ENCODE measurements at places on chromosomes 12 and 14. TPM values are rescaled to one million over a fixed set of nuclear protein-coding genes. Genes with fewer than 3 reads are reported as not detected.
A peak's percentile ranks its signal among the peaks of the same experiment; 100 is the strongest.

GRCh38 chr12:77594366-77594765 is 236.3 kb upstream of the NAV3 start:
- DNase-seq: no peak

GRCh38 chr14:54647378-54647777 is 80.5 kb downstream of the SAMD4A start:
- DNase-seq: no peak

DNA sequence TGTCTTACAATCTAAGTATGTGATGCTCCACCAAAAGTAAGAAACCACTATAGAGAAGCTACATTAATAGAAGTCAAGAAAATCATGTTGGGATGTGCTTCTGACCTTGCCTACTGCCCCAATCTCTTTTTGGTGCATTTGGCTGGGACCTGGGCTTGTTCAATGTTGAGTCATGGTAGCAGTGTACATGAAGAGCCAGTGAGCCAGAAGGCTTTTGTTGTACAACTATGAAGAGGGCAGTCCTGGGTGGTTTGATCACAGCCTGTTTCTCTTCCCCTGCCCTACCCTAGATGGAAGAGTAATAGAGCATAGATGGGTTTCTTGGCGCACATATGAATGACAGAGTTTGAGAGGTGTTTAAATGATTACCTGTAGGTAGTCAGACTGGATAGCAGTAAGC is 56.4 kb downstream of the UBR7 start:
- DNase-seq: no peak

DNA sequence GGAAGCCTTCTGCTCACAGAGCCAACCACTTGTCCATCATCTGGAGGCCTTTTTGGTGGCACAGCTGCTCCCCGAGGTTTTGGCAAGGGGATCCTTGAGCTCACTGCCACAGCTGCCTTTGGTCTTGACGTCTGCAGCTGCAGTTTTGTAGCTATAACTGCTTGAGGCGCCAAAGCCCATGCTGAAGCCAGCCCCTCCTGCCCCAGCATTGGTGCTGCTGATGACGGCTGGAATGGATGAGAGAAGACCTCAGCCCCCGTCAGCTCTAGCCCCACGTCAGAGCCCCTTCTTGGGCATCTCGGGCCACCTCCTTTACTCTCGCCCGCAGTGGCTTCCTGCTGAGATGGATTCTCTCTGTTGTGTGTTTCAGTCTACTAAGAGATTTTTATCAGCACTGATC is 12.3 kb upstream of the KRT74 start:
- no peak for DNase-seq

DNA sequence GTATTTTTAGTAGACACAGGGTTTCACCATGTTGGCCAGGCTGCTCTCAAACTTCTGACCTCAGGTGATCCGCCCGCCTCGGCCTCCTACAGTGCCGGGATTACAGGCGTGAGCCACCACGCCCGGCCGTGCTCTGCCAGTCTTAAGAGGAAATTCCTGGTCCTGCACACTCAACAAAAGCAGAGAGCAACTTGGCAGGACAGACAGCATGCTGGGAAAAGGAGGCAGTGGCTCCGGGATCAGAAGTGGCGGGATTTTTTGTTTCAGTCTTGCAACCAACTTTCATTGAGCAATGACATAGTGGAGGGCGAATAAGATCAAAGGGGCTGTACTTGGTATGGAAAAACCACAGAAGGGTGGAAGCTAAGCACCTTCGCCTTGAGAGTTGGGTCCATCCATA is 2.1 kb downstream of the CKAP4 start:
- DNase-seq: no peak

DNA sequence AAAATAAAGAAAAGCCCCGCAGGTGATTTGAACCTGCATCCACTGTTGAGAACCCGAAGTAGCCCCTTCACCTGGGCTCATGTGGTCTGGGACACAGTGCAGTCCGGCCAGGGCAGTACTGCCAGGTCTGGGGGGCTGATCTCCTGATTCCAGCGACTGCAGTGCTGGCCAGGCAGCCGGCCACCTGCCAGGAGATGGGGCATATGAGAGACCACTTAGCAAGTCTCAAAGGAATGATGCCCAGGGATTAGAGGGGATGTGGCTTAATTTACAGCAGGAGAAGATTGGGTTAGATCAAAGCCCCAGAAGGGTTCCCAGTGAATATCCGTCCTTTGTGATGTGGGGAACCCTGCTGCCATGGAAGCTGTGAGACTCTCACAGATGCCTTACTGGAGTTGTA is 113.3 kb downstream of the PRMT8 start:
- DNase-seq: peak; percentile 29

DNA sequence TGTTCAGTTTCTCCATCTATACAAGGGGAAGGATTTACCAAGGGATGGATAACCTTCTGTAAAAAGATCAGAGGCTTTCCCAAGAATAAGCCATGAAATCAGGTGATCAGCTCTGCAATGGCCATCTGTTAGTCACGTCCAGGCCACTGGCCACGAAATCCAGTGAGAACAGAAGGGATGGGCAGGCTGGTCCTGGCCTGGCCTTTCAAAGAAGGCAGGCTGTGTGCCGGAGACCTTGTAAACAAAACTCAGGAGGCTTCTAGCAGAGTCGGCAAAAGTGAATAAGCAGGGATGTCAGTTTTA is 68.5 kb downstream of the RNF34 start:
- peak; percentile 46 for DNase-seq

GRCh38 chr12:47556261-47557030 is 149.4 kb downstream of the RPAP3 start:
- DNase-seq: peak; percentile 35

- no peak for DNase-seq
These were observed 104.2 kb upstream of the MAP1LC3B2 start for GRCh38 chr12:116454950-116455447.

GRCh38 chr14:71365361-71365760 is 458.1 kb downstream of the PCNX1 start:
- DNase-seq: no peak

- DNase-seq: no peak
These were observed 226.2 kb downstream of the NUBPL start for GRCh38 chr14:31787377-31787776.

- peak; percentile 73 for DNase-seq
These were observed 15.3 kb downstream of the VPS37B start for GRCh38 chr12:122880668-122881067.

GRCh38 chr14:54654605-54655004 is 87.7 kb downstream of the SAMD4A start:
- DNase-seq: no peak

DNA sequence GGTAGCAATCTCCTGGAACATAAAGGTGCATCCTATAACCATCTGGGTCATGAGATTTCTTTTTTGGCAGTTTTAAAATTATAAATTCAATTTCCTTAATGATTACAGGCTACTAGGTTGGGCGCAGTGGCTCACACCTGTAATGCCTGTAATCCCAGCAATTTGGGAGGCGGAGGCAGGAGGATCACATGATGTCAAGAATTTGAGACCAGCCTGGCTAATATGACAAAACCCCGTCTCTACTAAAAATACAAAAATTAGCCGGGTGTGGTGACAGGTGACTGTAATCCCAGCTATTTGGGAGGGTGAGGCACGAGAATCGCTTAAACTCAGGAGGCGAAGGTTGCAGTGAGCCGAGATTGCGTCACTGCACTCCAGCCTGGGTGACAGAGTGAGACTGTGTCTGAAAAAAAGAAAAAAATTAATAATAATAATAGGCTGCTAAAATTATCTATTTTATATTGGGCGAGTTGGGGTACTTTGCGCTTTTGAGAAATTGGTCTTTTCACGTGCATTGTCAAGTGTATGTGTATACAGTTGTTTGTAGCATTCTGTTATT is 17.2 kb upstream of the ARF6 start:
- no peak for DNase-seq

DNA sequence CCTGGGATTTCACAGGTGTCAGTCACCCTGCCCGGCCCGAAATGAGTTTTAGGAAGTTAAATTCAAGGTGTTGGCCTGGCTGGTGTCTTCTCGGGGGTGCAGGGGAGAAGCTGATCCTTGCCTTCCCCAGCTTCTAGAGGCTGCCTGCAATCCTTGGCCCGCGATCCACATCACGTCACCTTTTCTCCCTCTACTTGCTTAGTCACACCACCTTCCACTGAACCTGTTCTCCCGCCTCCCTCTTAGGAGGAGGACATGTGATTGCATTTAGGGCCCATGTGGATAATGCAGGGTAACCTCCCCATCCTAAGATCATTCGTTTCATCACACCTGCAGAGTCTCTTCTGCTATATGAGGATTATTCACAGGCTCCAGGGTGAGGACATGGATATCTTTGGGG is 25.4 kb upstream of the ATXN2 start:
- DNase-seq: no peak

GRCh38 chr12:39989501-39989900 is 116.4 kb downstream of the SLC2A13 start:
- DNase-seq: no peak

DNA sequence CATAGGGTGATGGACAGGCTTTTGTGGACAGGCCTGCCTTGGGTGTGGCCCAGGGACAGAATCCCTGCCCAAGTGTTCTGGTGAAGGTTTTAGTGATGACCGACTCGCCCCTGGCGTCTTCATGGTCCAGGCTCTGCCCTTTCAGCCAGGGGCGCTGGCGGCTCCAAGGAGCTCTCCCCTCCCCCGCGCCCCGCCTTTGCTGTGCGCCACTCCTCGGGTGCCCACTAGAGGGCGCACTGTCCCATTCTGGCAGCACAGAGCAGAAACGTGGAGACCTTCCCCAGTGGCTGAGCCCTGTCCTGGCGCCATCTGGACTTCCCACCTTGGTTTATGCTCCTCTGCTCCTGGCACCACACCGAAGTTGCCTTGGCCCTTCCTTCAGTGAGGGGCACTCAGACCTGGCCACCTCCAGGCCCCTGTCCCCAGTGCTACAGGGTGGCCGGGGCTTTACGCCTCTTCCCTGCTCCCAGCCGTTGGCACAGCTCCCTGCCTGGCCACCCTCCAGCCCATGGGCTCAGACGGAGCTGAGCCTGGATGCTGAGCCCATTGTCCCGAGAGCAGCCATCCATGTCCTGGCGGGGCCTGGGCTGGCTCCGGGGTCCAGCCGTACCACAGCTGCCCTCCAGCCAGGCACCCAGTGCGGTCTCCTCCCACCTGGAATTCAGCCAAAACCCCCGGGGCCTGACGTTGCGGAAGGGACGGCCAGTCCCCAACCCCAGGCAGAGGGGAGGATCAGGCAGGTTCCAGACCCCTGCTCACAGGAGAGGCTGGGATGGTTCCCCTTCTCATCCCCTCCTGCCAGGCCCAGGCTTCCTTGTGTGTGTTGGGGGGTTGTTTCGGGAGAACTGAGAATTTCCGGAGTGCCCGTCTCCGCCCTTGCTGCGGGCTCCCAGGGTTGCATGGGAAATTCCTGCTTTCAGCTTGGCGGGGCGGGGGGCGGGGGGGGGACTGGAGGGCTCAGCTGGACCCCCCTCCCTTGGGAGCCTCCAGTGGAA is 5.6 kb upstream of the CRIP1 start:
- peak; percentile 92 for DNase-seq

- DNase-seq: no peak
These were observed 8.8 kb downstream of the P2RX4 start for GRCh38 chr12:121218588-121219352.

Gene KRT2
- not detected for total RNA-seq

Gene TBX5
- total RNA-seq: not detected

Gene SLC8A3
- total RNA-seq: 0.71 TPM

Gene ANP32D
- not detected for total RNA-seq

Gene KRT74
- not detected for total RNA-seq

Gene TAS2R46
- 1.9 TPM for total RNA-seq

Gene ACRBP
- 2.7 TPM for total RNA-seq

Gene NOS1
- total RNA-seq: 0.11 TPM

Gene CLEC9A
- total RNA-seq: not detected

Measured in neural progenitor cell (in vitro differentiated cells).